ENCODE measurements at places on chromosomes 5 and 9.

DNA sequence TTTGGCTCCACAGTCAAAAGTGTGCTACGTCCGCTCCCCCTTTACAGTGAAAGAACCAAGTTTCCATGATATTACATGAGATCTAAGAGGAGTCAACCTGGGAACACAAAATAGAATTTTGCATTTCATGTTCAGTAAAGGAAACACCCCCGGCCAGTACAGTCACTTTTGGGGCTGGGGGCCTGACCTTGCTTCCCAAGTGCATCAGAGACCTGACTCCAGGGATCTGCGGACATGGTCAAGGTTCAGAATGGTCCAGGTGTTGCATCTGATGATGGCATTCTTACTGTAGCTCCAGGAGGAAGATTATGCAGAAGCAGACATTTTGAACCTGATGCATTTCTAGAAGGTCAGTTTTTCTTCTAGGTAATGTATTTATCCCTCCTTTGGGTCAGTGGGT is 39.8 kb downstream of the AK8 start:
- no peak for DNase-seq

- DNase-seq: no peak
These were observed 2.5 kb downstream of the RAPGEF1 start for GRCh38 chr9:131737426-131737825.

DNA sequence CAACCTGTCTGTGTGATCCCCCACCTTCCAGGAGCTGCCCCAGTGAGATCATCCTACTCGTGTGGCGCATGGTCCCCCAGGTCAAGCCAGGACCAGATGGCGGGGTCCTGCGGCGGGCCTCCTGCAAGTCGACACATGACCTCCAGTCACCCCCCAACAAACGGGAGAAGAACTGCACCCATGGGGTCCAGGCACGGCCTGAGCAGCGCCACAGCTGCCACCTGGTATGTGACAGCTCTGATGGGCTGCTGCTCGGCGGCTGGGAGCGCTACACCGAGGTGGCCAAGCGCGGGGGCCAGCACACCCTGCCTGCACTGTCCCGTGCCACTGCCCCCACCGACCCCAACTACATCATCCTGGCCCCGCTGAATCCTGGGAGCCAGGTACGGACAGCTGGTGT is 43.7 kb downstream of the RGS3 start:
- DNase-seq: no peak

DNA sequence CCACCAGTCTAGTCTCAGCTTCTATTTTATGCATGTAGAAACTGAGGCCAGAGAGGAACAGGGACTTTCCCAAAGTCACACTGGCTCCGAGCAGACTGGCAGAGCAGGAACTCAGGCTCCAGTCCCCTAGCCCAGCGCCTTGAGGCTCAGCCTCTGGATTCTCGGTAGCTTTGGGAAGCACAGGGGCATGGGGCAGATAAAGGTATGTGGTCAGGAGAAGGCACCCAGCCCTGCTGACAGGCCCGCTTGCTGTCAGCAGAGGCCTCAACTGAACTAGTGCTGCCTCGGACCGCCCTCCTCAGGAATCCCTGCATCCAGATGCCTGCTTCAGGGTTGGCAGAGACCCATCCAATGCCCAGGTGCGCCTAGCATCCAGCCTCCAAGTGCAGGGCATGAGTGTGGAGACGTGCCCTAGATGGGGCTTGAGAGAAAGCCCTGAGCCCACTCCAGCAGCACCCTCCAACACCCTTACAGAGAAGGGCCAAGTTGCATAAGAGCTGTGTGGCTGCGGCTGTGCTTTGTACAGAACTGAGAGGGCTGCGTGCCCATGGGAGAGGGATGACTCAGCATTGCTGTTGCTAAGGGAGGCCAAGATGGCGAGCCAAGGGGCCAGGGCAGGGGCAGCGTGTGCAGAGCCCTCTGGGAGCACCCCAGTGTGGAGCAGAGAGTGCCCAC is 168.6 kb downstream of the MACROH2A1 start:
- DNase-seq: no peak

- no peak for DNase-seq
These were observed 1495.6 kb upstream of the CDH6 start for GRCh38 chr5:29697785-29698414.

DNA sequence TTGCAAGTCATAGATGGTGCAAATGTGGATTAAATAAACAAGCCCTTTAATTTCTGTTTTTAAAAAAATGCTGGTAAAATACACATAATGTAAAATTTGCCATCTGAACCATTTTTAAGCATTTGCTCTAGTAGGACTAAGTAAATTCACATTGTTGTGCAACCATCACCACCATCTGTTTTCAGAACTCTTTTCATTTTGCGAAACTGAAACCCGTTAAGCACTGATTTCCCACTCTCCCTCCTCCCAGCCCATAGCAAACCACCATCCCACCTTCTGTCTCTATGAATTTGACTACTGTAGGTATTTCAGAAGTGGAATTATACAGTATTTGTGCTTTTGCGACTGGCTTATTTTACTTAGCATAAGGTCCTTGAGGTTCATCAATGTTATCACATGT is 103.3 kb upstream of the CNTLN start:
- DNase-seq: no peak

DNA sequence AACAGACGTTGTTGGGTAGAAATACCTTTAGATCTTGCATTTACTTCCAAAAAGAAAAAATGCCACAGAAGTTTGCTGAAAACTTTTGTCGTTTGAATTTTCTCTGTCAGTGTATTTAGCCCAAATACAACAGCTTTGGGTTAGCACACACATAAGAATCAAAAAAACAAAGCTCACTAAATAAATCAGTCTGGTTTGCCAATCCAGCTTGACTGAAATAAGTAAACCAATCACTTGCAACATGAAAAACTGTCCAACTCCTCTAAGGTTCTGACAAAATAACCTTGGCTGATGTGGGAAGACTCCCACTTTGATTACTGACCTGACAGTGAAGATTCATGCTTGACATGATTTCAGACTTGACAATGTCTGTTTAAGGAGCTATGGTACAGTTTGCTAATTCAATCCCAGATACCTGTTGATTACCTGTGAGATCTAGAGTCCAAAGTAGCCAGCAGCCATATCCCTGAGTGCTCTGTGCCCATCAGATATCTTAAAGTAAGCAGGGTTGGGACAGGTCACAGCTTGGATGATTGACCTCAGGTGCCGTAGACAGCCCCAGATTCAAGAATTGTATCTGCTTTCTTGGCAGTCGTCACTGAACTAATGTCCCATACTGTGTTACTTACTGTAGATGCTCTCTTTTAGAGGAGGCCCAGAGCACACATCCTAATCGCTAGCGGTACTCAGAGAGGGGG is 727 bp downstream of the IGIP start:
- no peak for DNase-seq

- no peak for DNase-seq
These were observed 136.1 kb downstream of the MARCHF11 start for GRCh38 chr5:16043349-16043965.

DNA sequence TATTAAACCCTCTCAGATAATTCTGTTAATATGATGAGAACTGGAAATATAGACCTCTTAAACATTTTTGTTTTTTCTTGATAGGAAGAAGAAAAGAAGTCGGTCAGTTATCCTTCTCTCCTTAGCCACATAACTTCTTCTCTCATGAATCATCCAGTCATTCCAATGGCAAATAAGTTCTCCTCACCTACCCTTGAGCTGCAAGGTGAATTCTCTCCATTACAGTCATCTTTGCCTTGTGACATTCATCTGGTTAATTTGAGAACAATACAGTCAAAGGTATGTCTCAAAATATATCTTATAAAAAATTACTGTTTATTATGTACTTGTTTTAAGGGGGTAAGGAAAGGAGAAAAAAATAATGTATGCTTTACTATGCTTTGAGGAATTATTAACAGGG is 165.3 kb downstream of the MAN2A1 start:
- DNase-seq: no peak

GRCh38 chr5:138925090-138925635 is 50.0 kb upstream of the LRRTM2 start:
- DNase-seq: no peak

DNA sequence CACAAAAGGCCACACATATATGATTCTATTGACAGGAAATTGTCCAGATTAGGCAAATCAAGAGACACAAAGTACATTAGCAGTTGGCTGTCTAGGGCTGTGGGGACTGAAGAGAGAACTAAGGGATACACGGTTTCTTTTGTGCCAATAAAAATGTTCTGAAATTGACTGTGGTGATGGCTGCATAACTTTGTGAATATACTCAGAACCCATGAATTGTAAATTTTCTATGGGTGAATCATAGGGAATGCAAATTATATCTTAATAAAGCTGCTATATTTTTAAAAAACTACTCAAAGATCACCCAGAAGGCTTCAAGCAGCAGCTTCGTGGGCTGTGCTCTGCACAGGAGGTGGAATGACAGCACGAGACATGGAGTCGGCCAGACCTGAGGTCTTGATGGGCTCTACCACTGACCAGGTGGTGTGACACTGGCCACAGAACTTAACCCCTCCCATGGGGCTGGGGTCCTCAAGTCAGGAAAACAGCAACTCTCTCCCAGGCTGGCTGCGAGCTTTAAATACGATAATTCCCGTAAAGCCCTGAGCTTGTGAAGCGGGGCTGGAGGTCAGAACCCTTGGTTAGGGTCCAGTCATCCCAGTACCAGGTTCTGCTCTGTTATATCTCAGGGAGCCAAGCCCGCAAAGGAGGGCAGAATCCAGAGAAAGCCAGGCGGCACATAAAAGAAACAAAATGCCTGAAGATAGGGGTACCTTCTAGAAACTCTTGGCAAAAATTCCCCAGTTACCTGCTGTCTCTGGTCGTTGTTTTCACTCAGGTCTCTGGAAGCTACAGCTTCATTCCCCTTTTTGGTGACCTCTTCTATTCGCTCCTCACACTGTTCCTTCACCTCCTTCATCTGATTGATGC is 59.1 kb downstream of the GOLM1 start:
- no peak for DNase-seq

DNA sequence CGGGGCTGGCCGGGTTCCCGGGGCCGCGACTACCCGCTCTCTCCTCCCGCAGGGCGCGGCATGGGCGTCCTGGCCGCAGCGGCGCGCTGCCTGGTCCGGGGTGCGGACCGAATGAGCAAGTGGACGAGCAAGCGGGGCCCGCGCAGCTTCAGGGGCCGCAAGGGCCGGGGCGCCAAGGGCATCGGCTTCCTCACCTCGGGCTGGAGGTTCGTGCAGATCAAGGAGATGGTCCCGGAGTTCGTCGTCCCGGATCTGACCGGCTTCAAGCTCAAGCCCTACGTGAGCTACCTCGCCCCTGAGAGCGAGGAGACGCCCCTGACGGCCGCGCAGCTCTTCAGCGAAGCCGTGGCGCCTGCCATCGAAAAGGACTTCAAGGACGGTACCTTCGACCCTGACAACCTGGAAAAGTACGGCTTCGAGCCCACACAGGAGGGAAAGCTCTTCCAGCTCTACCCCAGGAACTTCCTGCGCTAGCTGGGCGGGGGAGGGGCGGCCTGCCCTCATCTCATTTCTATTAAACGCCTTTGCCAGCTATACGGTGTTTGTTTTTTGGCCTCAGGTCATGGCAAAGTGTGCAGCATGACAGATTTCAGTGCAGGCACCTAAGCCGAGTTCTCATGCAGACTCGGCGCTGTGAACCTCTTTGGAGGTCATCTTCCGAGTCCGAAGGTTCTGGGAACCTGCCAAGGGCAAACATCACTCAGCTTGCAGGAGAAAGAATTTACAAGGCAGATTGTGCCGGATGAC is 516 bp downstream of the MRPL41 start:
- DNase-seq: peak; percentile 4

DNA sequence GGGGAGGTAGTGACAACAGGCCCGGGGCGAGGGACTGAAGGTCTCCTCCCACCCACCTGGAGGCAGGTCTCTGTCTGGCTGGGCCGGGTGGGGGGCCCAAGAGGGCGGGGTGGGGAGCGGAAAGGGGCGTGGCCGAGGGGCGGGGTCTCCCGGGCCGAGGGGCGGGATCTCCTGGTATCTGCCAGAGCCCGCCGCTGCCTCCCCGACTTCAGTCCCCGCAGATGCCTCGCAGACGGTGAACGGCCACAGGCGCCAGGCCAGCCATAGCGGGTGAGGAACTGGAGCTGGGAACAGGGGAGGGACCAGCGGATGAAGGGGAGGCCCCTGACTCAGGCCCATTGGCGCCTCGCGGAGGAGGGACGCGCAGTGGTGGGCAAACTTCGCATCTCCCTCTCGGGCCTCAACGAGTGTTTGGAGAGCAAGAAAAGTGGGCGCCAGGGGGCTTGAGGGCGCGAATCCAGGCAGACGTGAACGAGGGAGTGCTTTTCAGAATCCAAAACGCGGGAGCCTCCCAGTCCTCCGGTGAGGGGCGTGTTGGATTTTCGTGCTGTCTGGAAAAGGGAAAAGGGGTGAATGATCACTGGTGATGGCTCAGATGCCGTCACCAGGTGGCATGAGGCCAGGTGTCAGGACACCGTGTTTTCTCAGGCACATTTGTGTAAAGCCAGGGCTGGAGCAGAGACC is at the start of gene ADGRD2:
Gene ADGRD2 (plus strand): TSS at position 211 of the 684 bp plus-strand sequence. CDS start 1,216 bp downstream, outside the sequence.
- no peak for DNase-seq

GRCh38 chr9:37156781-37157356 is 36.5 kb downstream of the ZCCHC7 start:
- DNase-seq: no peak

- DNase-seq: no peak
These were observed 616.6 kb downstream of the IRX1 start for GRCh38 chr5:4212071-4212739.

GRCh38 chr5:88934439-88934838 is 51.5 kb upstream of the MEF2C start:
- no peak for DNase-seq

DNA sequence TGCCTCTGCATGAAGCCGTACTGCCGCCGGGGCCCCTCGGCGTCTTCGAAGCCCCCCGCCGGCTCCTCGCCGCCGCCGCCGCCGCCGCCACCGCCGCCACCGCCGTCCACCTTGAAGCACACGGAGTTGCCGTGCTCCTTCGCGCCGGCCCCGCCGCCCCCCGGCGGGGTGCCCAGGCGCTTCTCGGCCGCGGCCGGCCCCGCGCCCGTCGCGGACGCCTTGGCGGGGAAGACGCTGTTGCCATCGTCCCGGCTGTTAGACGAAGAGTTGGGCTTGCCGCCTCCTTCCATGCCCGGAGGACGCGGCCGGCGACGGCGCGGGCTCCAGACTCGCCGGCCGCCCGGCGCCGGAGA is 400 bp downstream of the HCN1 start:
- DNase-seq: no peak

- DNase-seq: no peak
These were observed 17.4 kb upstream of the PLEKHG4B start for GRCh38 chr5:74503-75109.

GRCh38 chr9:110248361-110248760 is 7.9 kb downstream of the TXN start:
- DNase-seq: no peak

GRCh38 chr9:112355427-112355897 is 22.0 kb upstream of the PTBP3 start:
- no peak for DNase-seq

GRCh38 chr5:42943931-42944631 is 96.0 kb downstream of the ANXA2R start:
- no peak for DNase-seq

DNA sequence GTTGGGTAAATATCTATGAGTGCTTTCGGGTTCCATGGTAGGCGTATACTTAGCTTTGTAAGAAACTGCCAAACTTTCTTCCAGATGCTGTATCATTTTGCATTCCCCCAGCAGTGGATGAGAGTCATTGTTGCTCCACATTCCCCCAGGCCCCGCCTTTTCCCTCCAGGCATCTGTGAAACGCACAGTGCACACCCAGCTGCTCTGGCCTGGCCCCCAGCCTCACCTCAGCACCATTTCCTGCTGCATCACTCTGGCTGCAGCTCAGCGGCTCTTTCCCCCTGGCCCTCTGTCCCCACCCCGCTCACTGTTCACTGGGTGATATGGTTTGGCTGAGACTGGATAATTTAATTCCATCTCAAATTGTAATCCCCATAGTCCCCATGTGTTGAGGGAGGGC is 76.6 kb upstream of the SPTLC1 start:
- DNase-seq: no peak

GRCh38 chr5:174220417-174220816 is 174.9 kb downstream of the NSG2 start:
- DNase-seq: no peak
